ENCODE measurements at places on chromosomes 12 and 14.

DNA sequence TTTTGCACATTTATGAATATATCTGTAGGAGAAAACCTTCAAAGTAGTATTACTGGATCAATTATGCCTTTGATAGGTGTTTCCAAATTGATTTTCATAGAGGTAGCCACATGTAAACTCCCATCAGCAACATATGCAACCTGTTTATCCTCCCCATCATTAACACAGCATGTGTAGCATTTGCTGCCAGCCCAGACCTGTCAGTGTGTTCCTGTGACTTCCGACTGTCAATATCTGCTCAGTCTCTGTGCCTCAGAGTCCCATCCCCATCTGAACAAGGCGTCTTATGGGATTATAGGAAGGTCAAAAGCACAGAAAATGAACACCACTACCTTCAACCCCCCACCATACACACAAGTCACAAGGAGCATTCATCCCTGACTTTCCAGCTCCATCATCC is 9.5 kb upstream of the CAPRIN2 start:
- no peak for DNase-seq

GRCh38 chr12:117002051-117002817 is 91.5 kb downstream of the FBXW8 start:
- no peak for DNase-seq

- no peak for DNase-seq
Measured at GRCh38 chr14:59845245-59845644, 25.3 kb downstream of the RTN1 start.

DNA sequence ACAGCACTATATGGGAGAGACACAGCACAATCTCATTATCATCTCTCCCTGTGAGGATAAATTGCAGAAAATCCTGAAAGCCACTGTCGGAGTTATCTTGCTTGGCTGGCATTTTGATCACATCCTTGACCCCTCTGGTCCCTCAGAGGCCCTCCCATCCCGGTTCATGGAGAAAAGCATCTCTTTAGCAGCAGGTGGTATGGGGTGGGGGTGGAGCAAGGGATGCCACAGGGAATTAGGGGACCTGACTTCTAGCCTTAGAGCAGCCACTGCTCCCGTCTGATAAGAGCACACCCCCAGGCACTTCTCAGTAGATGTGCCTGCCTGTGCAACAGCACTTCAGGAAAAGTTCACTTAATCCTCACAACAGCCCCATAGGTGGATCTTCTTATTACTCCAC is 38.6 kb downstream of the GRIN2B start:
- DNase-seq = no peak

GRCh38 chr14:41609704-41610183 is 3.1 kb downstream of the LRFN5 start:
- DNase-seq = no peak

DNA sequence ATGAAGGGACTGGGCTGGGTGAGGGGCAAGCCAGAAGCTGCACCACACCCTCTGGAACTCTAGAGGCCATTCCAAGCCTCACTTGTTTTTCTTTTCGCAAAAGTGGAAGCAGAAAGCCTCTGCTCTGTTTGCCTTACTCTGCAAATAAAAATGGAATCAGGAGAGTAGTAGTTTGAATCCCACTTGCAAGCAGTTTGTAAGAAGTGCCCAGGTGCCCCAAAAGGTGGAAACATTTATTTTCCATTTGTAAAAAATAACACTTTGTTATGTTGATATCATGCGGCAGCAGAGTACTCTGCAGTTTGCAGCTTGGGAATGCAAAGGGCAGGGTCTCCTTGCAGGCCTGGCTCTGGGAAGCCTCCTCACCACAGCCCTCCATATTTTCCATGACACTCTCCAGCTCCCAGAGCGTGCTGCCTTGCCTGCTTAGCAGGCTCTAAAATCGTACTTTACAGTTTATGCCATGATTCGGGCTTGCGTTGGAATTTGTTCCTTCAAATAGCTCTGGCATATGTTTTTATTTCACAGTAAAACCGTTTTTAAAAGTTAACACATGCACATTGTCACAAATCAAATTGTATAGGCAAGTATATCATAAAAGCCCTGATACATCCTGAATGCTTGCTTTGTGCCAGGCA is 20.0 kb downstream of the TUNAR start:
- DNase-seq = no peak

DNA sequence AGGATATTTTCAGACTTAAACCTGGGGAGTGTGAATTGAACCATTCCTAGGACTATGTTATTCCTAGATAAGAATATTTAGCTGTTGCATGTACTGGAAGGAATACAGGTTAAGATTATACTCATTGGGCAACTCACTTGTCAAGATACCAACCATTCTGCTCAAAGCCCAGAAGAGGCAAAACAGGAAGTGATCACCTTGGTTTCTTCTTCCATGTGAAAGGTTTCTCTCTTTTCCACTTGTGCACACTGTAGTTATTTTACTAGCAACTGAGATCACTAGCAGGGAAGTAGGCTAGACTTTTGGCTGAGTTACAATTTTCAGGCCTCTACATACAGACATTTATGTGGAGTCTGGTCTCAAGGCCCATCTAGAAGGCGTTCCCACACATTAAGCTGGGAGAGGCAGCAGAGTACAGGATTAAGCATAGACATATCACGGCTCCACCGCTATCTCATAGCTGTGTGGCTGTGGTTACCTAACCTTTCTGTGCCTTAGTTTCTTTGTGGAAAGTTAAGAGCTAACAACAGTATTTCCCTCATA is 83.9 kb upstream of the FERMT2 start:
- DNase-seq = no peak

- no peak for DNase-seq
Measured at GRCh38 chr12:50882563-50882962, 39.8 kb downstream of the TMPRSS12 start.

- DNase-seq = no peak
Measured at GRCh38 chr14:88424573-88424972, 39.1 kb downstream of the SPATA7 start.

DNA sequence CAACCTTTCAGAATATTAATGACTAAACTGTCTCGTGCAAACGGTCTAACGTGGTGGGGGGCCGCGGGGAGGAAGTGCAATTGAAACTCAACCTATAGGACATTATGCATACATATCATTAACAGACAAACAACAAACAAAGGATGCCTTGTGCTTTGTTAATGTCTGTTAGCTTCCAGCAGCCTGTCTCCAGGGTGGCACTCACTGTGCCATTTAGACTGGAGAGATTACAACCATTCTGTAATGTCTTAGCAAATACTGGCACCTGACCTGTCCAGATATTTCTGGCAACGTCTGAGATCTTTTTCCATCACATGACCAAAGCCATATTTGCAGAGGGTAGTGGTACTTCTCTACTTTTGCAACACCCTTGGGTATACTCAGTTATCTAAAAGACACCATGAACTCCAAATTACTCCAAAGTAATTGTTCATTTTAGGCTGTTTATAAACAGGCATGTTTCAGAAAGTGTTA is 11.6 kb downstream of the BHLHE41 start:
- DNase-seq = no peak

DNA sequence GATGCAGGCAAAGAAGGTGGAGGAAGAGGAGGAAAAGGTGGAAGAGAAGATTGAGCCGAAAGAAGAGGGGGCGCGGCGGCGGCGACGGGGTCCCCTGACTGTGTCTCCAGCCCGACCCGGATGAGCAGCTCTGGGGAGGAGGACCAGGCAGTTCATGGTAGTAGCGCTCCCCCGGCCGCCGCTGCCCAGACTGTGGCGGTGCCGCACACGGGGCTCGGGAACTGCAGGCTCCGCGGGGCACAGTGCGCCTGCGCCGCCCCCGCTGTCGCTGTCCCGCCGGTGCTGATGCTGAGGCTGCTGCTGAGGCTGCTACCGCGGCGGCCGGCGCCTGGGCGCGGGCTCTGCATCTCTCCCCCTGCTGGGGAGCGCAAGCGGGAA is at the start of gene KCNH5:
KCNH5 (minus strand) TSS at position 225 of the 378 bp plus-strand sequence. CDS start 272 bp downstream, outside the sequence.
- no peak for DNase-seq

DNA sequence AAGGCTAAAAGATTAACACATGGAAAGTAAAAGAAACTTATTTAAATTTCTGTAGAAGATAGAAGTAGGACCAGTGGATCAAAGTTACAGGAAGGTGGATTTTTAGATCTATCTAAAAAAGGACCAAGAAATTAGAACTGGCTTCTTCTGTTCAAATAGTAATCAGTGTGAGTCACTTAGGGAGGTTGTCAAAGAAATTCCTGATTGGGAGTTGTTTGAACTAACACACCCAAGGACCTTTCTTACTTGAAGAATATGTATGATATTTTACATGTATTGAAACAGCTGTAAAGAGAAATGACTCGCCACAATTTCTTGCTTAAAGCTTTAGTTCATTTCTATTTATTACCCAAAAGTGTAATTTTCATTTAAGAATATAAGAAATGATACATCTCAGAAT is 256.9 kb downstream of the RAD51B start:
- DNase-seq = no peak

DNA sequence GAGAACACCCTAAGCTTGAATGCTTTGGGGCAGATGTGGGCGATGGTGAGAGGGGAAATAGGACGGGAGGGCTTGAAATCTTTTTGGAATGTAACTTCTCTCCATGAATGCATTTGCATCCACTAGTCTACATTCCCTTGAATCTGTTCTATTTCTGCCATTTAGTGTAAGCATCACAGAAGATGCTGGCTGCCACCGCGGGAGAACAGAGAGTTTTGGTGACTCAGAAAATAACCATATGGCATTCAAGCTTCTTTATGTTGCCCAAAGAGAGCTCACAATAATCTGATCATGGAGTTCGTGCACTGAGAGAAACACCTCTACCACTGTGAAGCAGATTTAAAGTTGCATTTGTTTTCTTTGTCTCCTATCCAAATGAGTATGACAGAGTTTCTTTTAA is 52.6 kb upstream of the OTX2 start:
- DNase-seq = no peak

- no peak for DNase-seq
Measured at GRCh38 chr12:77813558-77813957, 17.1 kb upstream of the NAV3 start.

GRCh38 chr12:92597997-92598396 is 104.8 kb upstream of the PLEKHG7 start:
- DNase-seq = no peak

DNA sequence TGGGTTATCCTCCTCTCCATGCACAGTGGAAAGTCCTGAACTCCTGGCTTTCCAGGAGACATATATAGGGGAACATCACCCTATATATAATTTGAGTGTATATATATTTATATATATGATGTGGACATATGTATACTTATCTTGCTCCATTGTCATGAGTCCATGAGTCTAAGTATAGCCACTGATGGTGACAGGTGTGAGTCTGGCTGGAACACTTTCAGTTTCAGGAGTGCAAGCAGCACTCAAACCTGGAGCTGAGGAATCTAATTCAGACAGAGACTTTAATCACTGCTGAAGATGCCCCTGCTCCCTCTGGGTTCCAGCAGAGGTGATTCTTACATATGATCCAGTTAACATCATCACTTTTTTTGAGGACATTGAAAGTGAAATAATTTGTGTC is 4.4 kb downstream of the SSTR1 start:
- no peak for DNase-seq

Data from SJSA1 (cell line).